ENCODE measurements at places on chromosomes 3 and 15. TPM values are rescaled to one million over a fixed set of nuclear protein-coding genes. Genes with fewer than 3 reads are reported as not detected.

The TM4SF18 gene
- total RNA-seq = 1.2 TPM

The HACD3 gene
- total RNA-seq = 47.7 TPM

The RPP25 gene
- 15.2 TPM for total RNA-seq

The ITGB5 gene
- 199 TPM for total RNA-seq

The BCHE gene
- total RNA-seq = 1.9 TPM

The SSR3 gene
- 149 TPM for total RNA-seq

The CCRL2 gene
- 0.62 TPM for total RNA-seq

The IMPG2 gene
- total RNA-seq = 0.20 TPM

The ITIH4 gene
- 2.2 TPM for total RNA-seq

The ITGA11 gene
- total RNA-seq = 20.8 TPM

The SPATA12 gene
- total RNA-seq = not detected

The RTP4 gene
- total RNA-seq = 3.0 TPM

The PIGZ gene
- 10.6 TPM for total RNA-seq

The KLHL40 gene
- not detected for total RNA-seq

The PCOLCE2 gene
- 65.1 TPM for total RNA-seq

The TRIP4 gene
- 11.6 TPM for total RNA-seq

The CDC25A gene
- 0.93 TPM for total RNA-seq

The NOX5 gene
- total RNA-seq = 0.10 TPM

The PDCD7 gene
- total RNA-seq = 21.8 TPM

The MYZAP gene
- total RNA-seq = 0.83 TPM

The TAGLN3 gene
- not detected for total RNA-seq

The CACNA2D2 gene
- not detected for total RNA-seq

The GASK1A gene
- 0.15 TPM for total RNA-seq

The CYP19A1 gene
- total RNA-seq = 1.1 TPM

The TGM4 gene
- total RNA-seq = not detected

The GPR156 gene
- 0.39 TPM for total RNA-seq

The LRRC31 gene
- total RNA-seq = not detected

The CPEB1 gene
- total RNA-seq = 1.2 TPM

The PPP2R3A gene
- total RNA-seq = 12.3 TPM

The JMJD7 gene
- 3.0 TPM for total RNA-seq

The HIGD2B gene
- not detected for total RNA-seq

The SLC12A1 gene
- total RNA-seq = not detected

The MUSTN1 gene
- total RNA-seq = not detected

The PSTPIP1 gene
- not detected for total RNA-seq

The SERPINI2 gene
- not detected for total RNA-seq

The LRRC34 gene
- total RNA-seq = 4.6 TPM

The LPP gene
- 44.7 TPM for total RNA-seq

The ARL13B gene
- 7.8 TPM for total RNA-seq

The PPP1R14D gene
- total RNA-seq = not detected

The AGBL1 gene
- not detected for total RNA-seq

The STARD5 gene
- 13.3 TPM for total RNA-seq

The TWF2 gene
- 81.2 TPM for total RNA-seq

The MESP2 gene
- 1.3 TPM for total RNA-seq

The CSPG4 gene
- total RNA-seq = 11.3 TPM

The SPINK8 gene
- total RNA-seq = not detected

The LMAN1L gene
- not detected for total RNA-seq

The IL5RA gene
- total RNA-seq = not detected

The SYNPR gene
- not detected for total RNA-seq

The NDUFB4 gene
- total RNA-seq = 102 TPM

The STX19 gene
- total RNA-seq = not detected

The ARHGEF26 gene
- total RNA-seq = 5.8 TPM

Data from cardiac ventricle fibroblast (primary cell).